NCI-H82 (cell line): ENCODE measurements at places on chromosomes 1 and 21.

- DNase-seq, result no peak
These were observed 35.3 kb upstream of the NGF start for GRCh38 chr1:115373305-115373704.

- no peak for DNase-seq
These were observed 277.0 kb downstream of the DISC1 start for GRCh38 chr1:231903586-231904081.

DNA sequence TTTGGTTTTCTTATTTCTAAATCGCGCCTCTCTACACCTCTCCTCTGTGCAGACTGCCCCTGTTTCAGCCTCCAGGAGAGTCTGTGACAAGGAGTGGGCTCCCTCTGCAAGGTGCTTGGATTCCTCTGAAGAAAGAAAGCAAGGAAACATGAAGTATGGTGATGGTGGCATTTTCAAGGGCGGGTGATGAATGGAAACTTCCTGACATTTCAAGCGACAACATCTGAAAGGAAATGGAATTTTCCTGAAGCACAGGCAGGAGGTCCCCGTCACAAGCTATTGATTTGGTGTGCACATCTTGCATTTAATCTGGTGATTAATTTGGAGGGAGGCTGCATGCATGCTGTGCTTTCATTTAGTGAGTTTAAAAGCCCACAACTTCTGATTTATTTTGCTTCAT, 164.6 kb upstream of the FGGY start:
- no peak for DNase-seq

GRCh38 chr1:203368624-203369451, 17.9 kb upstream of the FMOD start:
- DNase-seq, result peak; percentile 59

GRCh38 chr1:66175581-66175980, 358.4 kb upstream of the SGIP1 start:
- no peak for DNase-seq
